ENCODE measurements at places on chromosomes 2 and 18.

DNA sequence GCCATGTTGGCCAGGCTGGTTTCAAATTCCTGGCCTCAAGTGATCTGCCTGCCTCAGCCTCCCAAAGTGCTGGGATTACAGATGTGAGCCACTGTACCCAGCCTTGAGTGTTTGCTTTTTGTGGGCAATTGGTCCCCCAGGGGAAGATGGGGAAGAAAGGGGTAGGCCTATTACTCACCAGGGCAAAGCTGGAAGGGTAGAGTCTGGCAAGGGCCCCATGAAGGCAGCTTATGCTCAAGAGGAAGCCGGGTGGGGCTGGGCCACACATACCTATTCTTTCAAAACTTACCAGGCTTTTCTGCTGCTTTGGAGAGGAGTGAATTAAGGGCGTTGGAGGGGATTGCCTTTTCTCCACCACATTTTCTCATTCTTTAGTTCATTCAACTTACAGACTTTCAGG lies 24.5 kb upstream of the CD28 start:
- DNase-seq: no peak

DNA sequence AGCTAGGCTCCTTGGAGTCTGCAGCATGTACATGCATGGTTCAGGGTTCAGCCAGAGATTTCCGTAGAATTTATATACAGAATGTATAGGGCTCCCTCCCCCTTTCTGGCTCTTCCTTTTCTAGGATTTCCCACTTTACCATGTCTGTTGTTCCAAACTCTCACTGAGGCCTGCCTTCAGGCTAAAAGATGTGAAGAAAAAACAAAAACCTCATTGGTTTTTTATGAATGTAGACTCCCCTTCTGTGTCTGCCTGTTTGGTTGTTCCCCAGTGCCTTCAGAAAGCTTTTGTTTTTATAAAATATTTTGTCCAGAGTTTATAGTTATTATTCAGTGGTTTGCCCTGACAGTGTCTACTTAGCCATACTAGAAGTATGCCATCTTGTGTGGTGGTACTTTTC lies 3.6 kb downstream of the NDUFV2 start:
- no peak for DNase-seq

- no peak for DNase-seq
Observed at GRCh38 chr2:201758234-201758633, 22.5 kb downstream of the ALS2 start.

DNA sequence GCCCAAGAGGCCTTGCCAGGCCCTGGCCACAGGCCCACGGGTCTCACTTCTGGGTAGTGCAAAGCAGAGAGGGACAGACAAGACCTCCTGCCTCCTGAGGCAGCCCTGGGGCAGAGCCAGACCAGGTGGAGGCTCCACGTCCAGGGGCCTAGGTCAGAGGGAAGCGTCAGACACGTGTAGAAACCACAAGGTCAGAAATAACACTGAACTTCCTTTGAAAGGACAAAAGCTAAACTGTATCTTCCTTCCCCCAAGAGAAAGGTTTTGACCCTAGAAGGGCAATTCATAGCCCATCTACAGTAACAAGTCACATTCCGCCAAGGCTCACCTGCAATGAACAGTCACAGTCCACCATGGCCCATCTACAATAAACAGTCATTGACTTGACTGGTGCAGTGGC lies 17.9 kb downstream of the SDC1 start:
- DNase-seq: peak; percentile 62

GRCh38 chr2:156532989-156533388 lies 96.8 kb downstream of the GPD2 start:
- DNase-seq: peak; percentile 35

DNA sequence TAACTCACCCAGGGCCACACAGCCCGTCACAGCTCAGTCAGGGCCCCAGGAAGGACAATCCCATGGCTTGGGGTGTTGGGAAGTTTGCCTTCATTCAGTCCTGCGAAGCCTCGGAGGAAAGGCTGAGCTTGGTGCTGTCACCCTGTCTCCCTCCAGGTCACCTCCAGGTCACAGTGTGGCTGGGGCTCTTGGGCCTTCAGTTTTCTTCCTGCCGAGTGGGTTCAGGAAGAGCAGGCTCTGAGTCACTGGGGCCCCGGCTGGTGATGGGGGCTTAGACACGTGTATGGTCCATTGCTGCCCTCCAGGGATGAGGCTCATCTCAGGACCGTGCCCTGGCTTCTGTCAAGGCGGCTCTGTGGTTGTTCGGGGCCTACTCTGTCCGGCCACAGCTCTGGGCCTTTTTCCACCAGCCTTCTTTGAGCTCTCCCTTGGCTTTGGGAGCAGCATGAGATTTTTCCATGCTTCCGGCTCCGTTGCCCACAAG lies 118.6 kb downstream of the INHBB start:
- DNase-seq: no peak

GRCh38 chr2:133241224-133241571 lies 327.1 kb downstream of the NCKAP5 start:
- no peak for DNase-seq

GRCh38 chr2:45860136-45861121 lies 209.0 kb downstream of the PRKCE start:
- peak; percentile 43 for DNase-seq

DNA sequence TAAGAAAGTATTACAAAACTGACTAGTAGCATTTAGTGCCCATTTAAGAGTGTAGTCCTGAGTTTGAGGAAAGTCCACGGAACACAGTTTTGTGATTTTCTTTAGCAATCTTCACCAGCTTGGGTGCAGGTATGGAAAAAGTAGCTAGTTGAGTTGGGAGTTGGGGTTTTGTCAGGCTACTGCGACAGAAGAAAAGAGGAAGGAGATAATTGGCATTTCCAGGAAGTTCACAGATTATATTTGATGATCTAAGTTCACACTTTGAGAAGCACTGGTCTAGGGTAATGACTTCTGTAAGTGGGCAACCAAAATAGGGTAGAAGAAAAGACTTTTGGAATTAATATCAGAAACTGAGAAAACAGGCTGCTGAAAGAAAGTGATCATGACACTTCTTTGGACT lies 52.1 kb downstream of the VIL1 start:
- DNase-seq: no peak

DNA sequence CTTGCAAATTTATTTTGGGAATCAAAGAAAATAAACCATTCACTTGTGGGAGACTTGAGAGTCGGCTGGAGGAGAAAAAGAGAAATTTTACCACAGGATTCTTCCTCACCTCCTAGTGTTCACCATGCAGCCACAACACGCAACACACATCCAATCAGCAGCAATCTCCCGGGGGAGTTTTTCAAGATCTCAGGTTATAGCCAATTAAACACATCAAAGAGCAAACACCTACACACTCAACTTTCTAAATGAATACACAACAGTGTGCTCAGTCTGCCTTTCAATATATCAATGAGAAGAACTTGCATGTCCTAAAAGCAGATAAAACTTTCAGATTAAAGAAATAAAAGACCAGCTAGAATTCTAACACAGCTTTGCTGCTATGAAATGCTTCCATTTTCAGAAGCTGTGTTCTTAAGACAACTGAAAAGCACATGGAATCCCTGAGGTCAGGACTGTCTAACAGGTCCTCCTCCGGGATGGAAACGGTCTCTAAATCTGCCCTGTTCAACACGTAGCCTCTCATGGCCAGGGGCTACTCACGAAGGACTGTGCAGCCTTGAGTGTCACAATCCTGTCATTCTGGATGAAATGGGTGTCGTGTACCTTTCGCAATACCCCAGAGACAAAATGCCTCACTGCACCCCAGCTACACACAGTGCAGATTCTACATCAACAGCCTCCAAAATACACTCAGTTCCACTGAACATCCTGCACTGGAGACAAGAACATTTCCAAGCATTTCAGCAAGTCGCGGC lies 84.2 kb downstream of the ZNF516 start:
- DNase-seq: peak; percentile 65

- DNase-seq: peak; percentile 73
Observed at GRCh38 chr2:25341753-25342371, at the start of gene DNMT3A. Gene DNMT3A, minus strand, starts transcription at chr2:25341925. Its CDS starts 27,941 bp downstream, at chr2:25313984.

DNA sequence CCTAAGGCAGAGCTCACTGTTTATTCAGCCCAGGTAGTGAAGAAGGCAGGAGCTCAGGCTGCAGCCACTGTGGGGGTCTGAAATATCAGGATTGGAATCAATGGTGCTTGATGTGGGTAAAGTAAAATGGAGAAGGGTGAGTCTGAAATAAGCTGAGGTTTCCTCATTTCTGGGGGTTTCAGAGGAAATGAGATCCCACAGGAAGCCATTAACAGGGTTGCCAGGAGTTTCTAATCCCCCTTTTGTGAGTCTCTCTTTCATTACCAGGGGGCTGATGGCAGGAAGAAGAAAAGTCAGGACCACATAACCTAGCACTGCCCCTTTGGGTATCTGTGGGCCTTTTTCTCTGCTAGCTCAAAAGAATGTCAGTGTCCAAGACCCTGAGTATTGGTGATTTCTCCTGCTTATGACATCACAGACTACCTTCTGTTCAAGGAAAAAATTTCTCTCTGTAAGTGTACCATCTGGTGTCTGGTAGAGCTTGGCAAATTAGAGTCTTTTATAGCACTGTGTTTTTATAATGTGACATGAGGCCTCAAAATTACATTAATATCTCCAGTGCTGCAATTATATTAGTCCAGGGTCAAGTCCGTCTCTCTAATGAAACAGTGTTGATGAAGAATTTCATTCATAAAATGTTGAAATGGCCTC lies 56.0 kb downstream of the LBH start:
- peak; percentile 25 for DNase-seq

GRCh38 chr18:24482821-24483220 lies 22.4 kb downstream of the HRH4 start:
- DNase-seq: no peak

DNA sequence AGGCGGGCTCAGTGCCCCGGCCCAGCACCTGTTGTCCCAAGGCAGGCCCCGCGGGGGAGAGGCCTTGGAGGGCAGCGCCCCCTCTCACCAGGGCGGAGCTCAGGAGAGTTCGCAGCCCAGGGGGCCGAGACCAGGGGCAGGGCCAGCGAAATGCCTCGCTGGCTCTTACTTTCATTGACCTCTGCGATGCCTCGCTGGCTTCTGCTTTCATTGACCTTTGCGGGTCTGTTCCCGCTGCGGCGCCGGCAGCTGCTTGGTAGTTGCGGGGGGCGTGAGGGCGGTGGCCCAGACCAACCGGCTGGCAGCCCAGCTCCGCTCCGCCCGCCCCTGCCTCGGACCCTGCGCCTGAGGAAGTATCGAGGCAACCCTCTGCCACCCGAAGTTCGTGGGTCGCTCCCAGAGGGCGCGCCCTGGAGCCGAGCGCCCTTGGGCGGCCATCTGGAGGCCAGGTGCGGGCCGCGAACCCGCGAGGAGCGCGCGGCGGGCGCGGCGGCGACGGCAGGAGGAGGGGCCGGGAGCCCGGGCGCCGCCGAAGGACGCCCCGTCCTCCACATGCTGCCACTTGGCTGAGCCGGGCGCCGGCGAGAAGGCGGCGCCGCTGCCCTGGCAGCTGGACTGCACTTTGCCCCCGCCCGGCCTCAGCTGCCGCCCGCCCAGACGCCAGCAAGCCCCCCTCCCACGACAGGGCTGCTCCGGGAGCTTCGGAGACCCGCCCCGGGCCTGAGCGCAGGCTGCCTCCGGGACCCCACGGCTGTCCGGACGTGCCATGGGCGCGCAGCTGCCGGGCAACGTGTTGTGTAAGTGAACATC lies 118.0 kb upstream of the MSTN start:
- peak; percentile 87 for DNase-seq

- DNase-seq: no peak
Observed at GRCh38 chr2:225993430-225993829, 593.9 kb downstream of the NYAP2 start.

DNA sequence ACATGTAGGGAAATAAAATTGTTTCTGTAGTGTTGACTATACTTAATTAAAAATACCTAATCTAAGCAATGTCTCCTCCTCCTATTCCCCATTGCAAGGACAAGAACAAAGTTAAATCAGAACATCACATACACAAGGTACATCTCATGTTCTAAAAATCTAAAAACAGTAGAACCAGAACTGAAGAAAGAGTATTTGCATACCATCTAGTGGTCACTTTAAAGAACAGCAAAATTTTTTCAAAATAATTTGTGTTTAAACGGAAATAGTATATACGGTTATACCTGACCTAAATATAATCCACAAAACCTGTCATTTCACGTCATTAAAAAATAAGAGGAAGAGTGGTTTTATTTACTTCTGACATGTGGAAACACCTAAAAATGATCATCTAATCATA lies 294.3 kb upstream of the KCNH7 start:
- no peak for DNase-seq

DNA sequence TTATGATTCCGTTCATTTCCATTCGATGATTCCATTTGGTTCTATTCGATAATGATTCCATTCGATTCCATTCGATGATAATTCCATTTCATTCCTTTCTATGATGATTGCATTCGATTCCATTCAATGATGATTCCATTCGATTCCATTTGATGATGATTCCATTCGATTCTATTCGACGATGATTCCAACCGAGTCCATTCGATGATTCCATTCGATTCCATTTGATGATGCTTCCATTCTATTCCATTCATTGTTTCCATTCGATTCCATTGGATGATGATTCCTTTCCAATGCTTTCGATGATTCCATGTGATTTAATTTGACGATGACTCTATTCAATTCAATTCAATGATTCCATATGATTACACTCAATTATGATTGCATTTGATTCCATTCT lies 1093.5 kb downstream of the RPIA start:
- DNase-seq: no peak

DNA sequence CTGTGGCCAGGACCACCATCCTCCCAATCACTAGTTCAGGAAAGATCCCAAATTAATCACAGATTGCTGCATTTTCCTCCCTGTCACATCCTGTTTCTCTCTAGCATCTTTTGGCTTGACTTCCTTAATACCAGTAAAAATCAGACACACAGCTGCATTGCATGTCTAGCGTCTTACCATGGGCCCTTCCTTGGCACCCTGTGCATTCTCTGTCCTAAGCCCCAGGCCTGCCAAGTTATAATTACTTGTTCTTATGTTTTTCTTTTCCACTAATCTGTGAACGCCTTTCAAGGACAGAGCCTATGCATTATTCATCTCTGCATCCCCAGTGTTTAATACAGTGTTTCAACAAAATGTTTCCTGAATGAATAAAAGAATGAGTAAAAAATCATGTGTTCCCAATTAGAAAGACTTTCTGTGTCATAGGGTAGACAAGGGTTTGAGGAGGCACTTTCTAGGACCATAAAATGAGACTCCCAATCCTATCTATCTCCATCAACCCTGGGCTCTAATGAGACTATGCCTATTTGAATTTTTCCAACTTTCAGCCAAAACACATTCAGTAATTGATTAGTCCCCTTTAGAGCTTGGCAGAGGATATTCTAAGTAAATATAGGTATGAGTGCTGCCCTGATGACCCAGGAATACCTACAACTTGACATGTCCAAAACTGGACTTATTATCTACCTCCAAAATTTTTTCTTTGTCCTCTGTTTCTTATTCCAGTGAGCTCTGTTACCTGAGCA lies 10.3 kb upstream of the NT5C1B start:
- DNase-seq: no peak

- no peak for DNase-seq
Observed at GRCh38 chr2:54372361-54372760, 83.8 kb upstream of the SPTBN1 start.

DNA sequence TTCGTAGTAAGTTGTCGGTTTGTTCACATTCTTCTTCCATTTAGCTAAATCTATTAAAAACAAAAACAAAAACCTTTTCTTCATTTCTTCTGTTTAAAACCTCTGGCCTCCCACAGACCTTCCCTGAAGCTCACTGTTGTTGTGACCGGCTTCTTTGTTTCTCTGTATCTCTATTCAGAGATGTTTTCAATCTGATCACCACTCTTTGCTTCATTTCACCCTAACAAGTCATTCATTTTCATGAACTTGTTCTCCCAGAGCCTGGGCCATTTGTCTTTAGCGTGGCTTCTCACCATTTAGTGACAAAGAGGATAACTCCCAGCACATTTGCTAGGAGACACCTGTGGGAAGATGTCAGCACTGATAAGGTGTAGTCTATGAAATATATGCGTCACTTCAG lies 794.2 kb downstream of the ERBB4 start:
- DNase-seq: no peak

- no peak for DNase-seq
Observed at GRCh38 chr2:238856713-238857567, 9.1 kb downstream of the TWIST2 start.
